ENCODE measurements at places on chromosomes 3 and 15.

GRCh38 chr3:106119614-106120082 lies 250.8 kb upstream of the CBLB start:
- no peak for DNase-seq

GRCh38 chr15:55277715-55278114 lies 11.9 kb downstream of the RAB27A start:
- no peak for DNase-seq

DNA sequence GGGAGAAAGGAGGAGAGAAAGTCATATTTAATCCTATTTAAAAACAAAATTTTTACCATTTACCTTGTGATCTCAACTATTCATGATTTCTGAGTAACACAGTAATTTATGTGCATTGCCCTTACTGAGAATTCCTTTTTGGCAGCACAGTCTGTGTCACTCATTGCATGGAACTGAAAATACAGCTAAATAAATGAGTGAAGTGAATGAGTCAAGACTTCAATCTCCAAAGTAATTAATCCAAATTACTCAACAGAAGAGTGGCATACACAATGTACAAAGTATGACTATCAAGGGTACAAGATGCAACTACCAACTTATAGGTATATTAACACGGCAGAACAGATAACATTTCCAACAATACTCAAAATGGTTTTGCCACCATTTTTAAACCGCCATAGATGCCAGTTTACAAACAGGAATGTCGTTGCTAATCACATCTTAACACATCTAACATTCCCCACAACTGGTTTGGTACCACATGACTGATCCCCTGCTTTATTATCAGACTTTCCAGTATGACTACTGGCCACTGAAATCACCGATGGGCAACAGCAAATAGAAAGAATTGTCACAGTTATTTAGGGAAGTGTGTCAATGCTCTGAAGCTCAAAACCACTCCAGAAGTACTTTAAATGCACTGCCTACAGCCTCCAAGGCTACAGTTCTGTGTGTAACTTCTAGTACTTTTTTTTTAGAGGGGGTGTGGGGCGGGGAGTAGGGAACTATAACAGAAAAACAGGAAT lies 410.4 kb downstream of the SHQ1 start:
- DNase-seq = no peak

DNA sequence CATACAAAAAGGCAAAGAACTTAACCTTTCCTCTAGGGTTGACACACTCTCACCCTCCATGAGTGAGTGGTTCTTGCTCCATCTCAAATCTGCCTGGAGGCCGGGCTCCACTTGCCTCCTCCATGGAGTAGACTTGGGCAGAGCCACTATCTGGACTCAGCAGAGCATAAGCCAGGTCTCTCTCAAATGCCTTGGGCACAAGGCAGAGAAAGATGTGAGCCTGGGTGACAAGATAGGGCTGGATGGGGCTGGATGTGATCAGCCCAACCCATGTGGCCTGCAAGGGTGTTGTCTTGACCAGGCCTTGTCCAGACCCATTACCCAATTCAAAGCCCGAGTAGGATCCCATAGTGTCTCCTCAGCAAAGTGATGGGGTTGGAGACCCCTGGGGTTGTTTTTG lies 4.2 kb upstream of the RPL29 start:
- DNase-seq = no peak

DNA sequence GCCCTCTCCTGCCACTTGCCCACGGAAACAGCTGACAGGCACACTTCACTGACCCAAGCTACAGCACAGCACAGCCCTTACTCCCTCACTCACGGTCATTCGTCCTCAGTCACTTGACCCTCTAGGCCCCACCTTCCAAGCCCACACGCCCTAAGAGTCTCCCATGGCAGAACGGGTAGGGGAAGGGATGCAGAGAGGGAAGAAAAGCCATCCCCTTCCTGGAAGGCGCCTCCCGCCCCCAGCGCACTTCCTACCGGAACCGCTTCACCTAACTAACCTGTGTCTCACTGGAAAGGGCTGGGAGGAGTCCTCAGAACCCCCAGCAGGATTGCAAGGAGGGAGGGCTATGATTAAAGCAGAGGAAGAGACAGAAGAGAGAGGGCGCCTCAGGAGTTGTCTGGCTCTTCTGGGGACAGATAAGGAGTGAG lies 22.9 kb downstream of the EPHB3 start:
- DNase-seq = no peak

- DNase-seq = no peak
Observed at GRCh38 chr15:100973351-100974111, 54.4 kb downstream of the LRRK1 start.

GRCh38 chr15:98666841-98667240 lies 18.5 kb downstream of the IGF1R start:
- no peak for DNase-seq

GRCh38 chr3:4828279-4829030 lies 150.8 kb upstream of the BHLHE40 start:
- no peak for DNase-seq

GRCh38 chr3:187750006-187750512 lies 4.8 kb upstream of the BCL6 start:
- DNase-seq = no peak

DNA sequence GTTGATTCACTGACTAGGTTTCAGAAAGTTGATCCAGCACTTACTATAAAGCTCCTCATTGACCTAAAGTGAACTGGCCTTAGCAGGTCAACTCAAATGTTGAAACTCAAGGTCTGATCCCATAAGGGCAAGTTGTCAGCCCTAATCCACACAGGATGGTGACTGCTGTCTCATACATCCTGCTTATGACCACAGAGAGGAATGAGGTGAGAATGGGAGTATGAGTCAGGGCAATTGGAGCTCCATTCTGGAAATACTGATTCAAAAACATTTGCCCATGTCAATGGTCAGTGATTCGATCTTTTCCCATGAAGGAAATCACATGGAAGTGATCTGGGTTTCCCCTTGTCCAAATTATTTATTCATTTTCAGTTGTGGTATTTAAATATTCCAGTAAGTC lies 78.7 kb downstream of the ZNF385D start:
- DNase-seq = no peak

DNA sequence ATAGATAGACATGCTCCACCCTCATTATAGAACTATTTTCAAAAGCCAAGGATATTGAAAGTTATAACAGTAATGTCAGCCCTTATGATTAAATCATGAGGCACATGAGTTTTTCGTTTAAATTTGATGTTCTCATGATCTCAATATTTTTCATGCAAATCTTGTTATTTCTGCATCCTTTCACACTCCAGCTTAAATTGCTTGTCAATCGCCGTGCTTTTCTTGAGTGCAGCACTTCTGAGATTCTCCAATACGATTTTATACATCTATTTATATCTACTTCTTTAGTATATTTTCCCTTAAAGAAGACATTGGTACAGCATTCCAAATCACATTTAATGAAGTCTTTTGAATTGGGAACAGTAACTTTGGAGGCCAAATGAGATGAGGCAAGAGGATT lies 171.2 kb upstream of the GBE1 start:
- DNase-seq = no peak

DNA sequence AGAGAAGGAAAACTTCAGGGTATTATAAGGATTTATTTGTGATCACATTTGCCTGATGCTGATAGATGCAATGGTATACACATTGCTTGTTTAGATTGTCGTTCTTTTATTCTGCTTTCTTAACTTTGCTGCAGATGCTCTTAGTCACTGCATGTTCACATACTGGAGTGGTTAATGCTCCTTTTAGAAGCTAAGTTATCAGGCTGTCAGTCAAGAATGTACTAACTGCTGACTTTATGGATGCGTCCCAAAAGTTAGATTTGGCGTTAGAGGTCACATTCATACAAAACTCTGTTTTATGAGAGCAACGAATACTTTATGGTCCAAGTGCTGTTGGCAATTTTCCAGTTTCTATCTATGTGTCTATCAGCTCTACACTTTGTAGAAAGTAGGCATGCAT lies 160.7 kb downstream of the BBX start:
- DNase-seq = no peak

DNA sequence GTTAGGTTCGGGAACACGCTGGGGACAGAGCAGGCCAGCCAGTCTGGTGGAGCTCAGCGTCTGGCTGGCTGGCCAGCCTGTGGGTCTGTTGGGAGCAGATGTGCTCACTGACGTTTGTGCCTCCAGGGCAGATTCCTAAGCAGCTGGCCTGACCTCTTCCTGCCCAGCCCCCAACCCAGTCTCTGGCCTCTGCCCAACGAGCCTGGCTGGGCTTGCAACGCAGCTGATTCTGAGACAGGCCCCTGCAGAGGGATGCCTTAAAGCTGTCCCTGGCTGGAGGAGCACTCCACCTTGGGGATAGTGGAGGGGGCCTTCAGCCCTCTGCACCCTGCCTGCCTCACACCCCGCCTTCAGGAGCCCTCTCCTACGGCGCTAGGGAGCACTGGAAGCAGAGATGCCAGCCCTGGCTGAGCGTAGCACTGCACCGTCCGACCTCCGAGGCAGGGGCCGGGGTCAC lies 46.0 kb downstream of the KLF13 start:
- no peak for DNase-seq

GRCh38 chr3:133162670-133163305 lies 124.6 kb downstream of the TMEM108 start:
- no peak for DNase-seq

GRCh38 chr3:148998715-148999423 lies 7.5 kb downstream of the GYG1 start:
- DNase-seq = no peak

DNA sequence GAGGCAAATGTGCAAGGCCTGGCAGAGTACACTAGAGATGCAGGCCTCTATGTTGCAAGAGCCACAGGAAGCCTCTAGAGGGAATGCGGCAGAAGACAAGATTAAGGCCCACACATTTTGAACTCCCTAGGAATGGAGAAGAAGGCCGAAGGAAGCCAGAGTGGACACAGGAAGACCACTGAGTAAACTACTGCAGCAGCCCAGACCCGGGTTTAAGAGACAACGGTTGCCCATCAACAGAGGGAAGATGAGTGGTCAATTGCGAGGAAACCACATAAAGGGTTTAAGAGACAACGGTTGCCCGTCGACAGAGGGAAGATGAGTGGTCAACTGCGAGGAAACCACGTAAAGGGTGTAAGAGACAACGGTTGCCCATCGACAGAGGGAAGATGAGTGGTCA lies 14.6 kb downstream of the CHSY1 start:
- DNase-seq = no peak

- DNase-seq = no peak
Observed at GRCh38 chr3:33218446-33219174, at the start of gene SUSD5. TSS of gene SUSD5 (minus strand) at chr3:33218810. CDS start at chr3:33218797, 13 bp downstream.

- no peak for DNase-seq
Observed at GRCh38 chr15:51327081-51327480, 11.3 kb downstream of the CYP19A1 start.

GRCh38 chr3:122067588-122068240 lies 12.6 kb downstream of the CD86 start:
- DNase-seq = no peak
